Stimulated activated CD4-positive, alpha-beta T cell treated with anti-CD3 and anti-CD28 coated beads, TNF-alpha, amount 100 ng/mL, for 48 hours (primary cell): ENCODE measurements at places on chromosomes 11 and 22.

DNA sequence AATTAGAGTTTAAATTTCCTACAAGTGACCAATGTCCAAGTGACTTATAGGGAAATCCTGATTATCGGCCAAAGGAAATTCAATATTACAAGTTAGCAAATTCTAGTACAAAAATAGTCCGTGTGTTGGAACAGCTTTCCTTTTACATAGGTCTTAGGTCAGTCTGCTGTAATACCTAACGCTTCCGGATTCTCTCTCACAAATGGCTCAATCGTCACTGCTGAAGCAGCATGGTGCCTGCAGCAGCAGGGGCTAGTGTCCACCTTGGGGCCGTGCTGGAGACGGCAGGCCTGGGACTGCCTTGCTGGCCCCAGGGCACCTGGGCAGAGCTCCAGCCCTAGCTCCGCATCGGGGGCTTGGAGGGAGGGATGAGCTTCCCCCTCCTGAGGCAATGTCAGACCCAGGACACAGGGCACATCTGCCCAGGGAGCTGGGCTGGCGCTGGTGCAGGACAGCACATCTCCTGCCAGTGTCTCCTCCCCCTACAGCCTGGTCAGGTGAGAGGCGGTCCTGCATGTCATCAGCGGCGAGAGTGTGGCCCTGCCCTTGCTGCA, 39.4 kb upstream of the CLTCL1 start:
- DNase-seq: no peak

DNA sequence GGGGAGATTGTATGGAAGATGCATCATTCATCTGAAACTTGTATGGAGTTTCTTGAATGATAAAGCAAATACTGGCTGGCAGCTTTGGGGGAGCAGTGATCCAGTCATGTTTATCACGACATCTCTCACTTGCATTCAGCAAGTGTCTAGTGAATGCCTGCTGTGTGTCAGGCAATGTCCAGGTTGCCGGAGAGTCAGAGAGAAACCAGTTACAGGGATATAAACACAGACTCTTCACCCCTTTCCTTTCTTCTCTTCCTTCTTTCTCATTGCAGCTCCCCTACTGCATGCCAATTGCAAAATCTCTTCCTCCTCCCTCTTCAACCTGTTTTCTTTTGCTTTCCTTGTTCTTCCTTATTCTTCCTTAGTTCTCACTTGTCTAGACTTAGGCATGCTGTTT, 206.6 kb upstream of the SEZ6L start:
- DNase-seq: no peak

GRCh38 chr11:60717956-60718355, 6.6 kb upstream of the MS4A18 start:
- DNase-seq: no peak

GRCh38 chr22:48796310-48797015, 1031.2 kb downstream of the BRD1 start:
- DNase-seq: no peak

GRCh38 chr22:45452565-45453379, 39.3 kb downstream of the RIBC2 start:
- DNase-seq: no peak

GRCh38 chr11:125594958-125595357, 2.3 kb downstream of the STT3A start:
- DNase-seq: no peak

DNA sequence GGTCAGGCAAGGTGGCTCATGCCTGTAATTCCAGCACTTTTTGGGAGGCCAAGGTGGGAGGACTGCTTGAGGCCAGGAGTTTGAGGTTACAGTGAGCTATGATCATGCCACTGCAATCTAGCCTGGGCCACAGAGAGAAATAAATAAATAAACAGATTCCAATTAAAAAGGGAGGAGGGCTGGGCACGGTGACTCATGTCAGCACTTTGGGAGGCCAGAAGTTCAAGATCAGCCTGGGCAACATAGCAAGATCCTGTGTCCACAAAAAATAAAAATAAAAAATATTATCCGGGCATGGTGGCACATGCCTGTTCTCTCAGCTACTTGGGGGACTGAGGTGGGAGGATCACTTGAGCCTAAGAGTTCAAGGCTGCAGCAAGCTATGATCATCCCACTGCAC, 7.5 kb downstream of the CYB561A3 start:
- DNase-seq: no peak

GRCh38 chr11:112589155-112589554, 328.5 kb upstream of the PLET1 start:
- DNase-seq: no peak

GRCh38 chr22:27801616-27802345, at the start of gene MN1:
Gene MN1, minus strand, starts transcription at chr22:27801756. Its CDS starts 1,213 bp downstream, at chr22:27800543.
- peak; percentile 29 for DNase-seq

- no peak for DNase-seq
These were observed 194.8 kb downstream of the BUD13 start for GRCh38 chr11:116577956-116578355.

GRCh38 chr11:116733043-116733755, 39.6 kb downstream of the BUD13 start:
- DNase-seq: no peak

- DNase-seq: no peak
These were observed 28.0 kb upstream of the RRAS2 start for GRCh38 chr11:14386895-14387480.

- DNase-seq: no peak
These were observed 2.0 kb downstream of the PRDM10 start for GRCh38 chr11:130000552-130001176.

DNA sequence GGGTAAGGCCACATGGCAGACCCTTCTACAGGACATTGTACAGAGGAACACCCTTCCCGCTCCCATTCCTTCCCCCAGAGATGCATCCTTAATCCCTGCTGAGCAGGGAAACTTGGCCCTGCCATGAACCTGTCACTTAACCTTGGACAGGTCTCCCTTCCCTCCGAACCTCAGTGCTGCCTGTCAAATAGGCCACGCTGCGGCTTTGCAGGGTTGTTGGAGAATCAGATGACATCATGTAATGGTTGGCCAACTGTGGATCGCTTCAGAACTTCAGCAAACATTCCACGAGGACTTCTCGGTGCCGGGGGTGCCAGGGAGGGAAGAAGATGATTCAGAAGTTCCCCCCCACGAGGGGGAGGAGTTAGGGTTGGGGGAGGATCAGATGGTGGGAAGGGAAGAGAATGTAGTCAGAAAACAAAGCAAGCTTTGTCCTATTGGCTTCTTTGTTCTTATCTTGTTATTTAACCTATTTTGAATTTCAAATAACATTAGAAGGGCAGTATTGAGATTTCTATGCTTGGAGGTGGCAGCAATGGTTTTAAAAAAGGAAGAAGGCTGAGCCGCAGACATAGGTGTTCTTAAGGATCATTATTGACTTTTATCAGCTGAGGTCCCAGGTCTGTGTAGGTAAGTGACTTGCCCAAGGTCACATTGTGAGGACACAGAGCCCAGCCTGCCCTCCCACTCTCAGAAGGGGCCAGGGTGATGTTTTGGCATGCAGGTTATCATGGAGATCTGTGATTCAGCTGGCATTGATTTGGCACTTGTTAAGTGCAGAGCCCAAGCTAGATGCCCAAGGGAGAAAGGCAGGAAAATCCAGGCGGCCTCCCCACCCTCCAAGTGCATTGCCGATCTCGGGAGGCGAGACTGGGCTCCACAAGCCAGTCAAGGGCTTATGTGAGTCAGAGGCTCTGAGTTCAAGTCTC, 3.1 kb downstream of the CDC42EP1 start:
- no peak for DNase-seq

GRCh38 chr11:464316-464715, 14.2 kb downstream of the PTDSS2 start:
- no peak for DNase-seq

- no peak for DNase-seq
These were observed 97.0 kb downstream of the RDX start for GRCh38 chr11:110199184-110199981.

GRCh38 chr11:105132716-105133511, 6.7 kb downstream of the CARD18 start:
- no peak for DNase-seq
